Activated naive CD4-positive, alpha-beta T cell treated with Interleukin-2 at 50 U/mL for 16 hours (primary cell): ENCODE measurements at places on chromosomes 12 and 14.
A peak's percentile ranks its signal among the peaks of the same experiment; 100 is the strongest.

- DNase-seq = no peak
These were observed 534.0 kb upstream of the LMO3 start for GRCh38 chr12:17139931-17140330.

GRCh38 chr12:24226745-24227350, 277.4 kb upstream of the SOX5 start:
- no peak for DNase-seq

- DNase-seq = no peak
These were observed 161.4 kb upstream of the ABCD2 start for GRCh38 chr12:39780913-39781446.

GRCh38 chr12:127169321-127170181, 1097.4 kb upstream of the TMEM132C start:
- DNase-seq = no peak

- DNase-seq = no peak
These were observed 324.7 kb downstream of the GXYLT1 start for GRCh38 chr12:41819948-41820347.

DNA sequence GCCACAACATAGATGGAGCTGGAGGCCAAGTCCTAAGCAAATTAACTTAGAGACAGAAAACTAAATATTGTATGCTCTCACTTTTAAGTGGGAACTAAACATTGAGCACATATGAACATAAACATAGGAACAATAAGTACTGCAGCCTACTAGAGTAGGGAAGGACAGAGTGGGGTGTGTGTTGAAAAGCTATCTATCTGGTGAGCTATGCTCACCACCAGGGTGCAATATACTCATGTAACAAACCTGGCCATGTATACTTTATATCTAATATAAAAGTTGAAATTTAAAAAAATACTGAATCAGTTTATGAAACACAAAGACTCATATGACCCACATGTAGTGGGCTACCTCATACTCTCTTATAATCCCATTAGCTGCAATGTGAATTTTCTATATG, 1305.0 kb downstream of the LRFN5 start:
- no peak for DNase-seq

- no peak for DNase-seq
These were observed 58.0 kb upstream of the CCDC175 start for GRCh38 chr14:59634617-59635016.

DNA sequence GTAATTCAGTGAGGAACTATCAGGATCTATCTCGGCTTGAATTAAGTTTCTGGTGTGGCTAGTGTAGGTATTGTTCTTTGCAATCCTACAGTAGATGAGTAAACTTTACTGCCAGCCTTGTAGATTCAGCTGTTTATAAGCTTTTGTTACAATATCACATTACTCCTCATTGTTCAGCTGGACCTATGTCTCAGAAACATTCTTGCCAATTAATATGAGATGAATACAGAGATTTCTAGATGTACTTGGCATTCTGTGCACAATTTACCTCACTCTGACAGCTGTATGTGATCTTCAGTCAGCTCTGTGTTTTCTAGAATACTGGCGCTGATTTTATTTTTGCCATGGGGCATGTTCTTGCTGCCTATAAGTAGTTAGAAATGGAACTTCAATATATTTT, 55.7 kb downstream of the METTL25 start:
- no peak for DNase-seq

GRCh38 chr12:93896427-93896826, 219.3 kb downstream of the CRADD start:
- DNase-seq = no peak

- DNase-seq = peak; percentile 85
These were observed 24.6 kb upstream of the TMPO start for GRCh38 chr12:98490501-98491453.

GRCh38 chr14:75143761-75144527, 17.1 kb upstream of the NEK9 start:
- no peak for DNase-seq

DNA sequence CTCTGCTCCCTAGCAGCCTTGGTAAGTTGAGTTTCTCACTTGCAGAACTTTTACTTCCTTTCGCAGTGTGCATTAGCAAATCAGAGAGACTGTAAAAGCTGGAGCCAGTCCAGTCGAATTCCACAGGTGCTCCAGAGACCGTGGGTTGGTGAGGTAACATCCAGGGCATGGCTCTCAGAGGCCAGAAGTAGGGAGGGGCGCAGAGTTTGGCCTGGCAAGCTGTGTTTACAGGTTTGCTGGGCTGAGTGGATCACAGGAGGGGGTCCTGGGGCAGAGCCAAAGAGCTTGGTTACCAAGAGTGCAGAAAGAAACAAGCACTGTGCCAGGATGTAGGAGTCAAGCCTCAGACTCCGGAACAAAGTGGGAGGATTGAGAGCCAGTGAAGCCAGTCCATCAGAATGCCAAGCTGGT, 10.2 kb upstream of the BHLHE41 start:
- DNase-seq = no peak

- DNase-seq = peak; percentile 75
These were observed 376.3 kb upstream of the RGS6 start for GRCh38 chr14:71555654-71556559.

GRCh38 chr14:90664911-90665310, 151.3 kb downstream of the TTC7B start:
- no peak for DNase-seq

- DNase-seq = no peak
These were observed 304.4 kb downstream of the TMEM132D start for GRCh38 chr12:129599406-129599805.

GRCh38 chr12:1830981-1831963, 10.9 kb downstream of the LRTM2 start:
- no peak for DNase-seq

DNA sequence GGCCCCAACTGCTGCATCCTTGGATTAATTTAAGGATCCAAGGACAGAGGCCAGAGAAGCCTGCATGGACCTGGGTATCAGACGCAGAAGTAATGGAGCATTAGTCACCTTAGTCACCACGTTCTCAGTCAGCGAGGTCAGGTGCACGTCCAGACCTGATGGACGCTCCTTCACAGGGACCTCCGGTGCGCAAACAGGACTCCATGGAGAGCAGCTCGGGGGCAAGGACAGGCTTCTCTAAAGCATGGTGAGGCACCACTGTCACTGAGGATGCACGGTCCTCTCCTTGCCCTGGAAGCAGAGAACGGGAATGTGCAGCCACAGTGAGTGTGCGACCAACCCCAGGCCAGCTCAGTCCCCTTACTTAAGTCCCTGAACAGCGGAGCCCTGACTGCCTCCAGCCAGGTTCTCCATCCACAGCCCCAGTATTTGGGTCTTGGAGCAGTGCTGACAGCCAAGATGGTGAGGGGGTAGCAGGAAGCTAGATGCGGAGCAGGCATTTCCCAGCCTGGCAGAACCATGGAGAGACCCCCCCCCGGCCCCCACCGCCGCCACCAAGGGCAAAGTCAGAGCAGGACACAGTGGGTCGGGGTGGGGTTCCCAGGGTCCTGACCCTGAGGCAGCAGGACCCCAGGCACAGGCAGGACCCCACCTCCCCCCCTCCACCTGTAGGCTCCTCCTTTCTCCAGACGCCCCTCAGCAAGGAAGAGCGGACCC, 253.4 kb upstream of the SFSWAP start:
- DNase-seq = no peak

DNA sequence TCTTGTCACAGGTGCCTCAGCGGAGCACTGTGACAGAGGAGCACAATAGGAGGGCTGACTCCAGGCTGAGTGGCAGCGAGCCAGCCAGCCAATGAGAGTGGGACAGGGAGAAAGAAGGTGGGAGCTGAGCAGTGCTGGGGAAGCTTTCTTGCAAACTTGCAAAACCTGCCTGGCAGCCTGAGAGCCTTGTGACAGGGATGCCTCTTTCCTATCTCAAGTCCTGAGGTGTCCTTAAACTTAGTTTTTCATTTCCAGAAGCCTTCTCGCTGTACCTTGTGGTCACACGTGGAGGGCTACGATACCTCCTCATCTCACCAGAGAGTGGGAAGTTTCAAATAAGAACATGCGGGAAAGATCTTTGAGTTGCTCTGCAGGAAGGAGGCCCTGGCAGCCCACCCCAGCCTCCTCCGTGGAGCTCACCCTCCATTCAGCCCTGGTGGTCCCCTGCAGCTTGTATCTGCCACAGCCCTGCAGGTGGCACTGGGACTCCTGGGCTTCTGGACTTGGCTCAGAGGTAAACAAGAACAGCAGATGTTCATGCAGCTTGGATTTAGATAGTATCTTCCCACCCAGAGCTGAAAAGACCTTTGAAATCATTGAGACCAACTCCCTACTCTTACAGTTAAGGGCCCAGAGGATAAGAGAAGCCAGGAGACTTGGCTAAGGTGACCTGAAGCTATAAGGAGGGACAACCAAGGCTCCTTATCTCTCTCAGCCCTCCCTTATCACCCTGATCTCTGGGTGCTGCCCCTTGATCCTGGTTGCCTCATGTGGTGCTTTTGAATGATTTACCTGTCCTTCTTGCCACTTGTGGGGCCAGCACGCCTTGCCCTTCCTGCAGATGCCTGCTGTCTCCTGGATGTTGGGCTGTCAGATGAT, 153.5 kb upstream of the MAX start:
- DNase-seq = no peak

DNA sequence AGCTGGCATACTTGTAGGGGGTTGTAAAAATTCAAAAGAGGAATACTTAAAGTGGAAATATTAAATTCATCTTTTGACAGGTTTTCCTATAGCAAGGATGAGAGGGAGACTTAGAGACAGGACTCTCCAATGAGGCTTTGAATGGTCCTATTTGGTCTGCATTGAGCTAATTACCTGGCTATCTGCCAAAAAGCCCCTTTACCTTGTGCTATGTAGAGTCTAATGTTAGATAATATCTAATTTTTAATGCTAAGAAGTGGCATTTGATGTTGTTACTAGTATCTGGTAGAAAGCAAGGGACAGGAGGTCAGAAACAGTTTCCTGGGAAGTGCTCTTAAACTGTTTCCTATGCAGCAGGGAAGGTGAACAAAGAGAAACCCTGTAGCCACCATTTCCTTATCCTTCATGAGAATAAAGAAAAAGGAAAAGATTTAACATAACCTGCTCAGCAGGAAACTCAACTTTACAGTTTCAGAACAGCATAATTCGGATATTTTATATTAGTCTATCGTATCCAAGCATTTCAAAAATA, 550.0 kb downstream of the SOX5 start:
- DNase-seq = no peak
